ENCODE measurements at places on chromosomes 12 and 14. TPM values are rescaled to one million over a fixed set of nuclear protein-coding genes. Genes with fewer than 3 reads are reported as not detected.
A peak's percentile ranks its signal among the peaks of the same experiment; 100 is the strongest.

Gene PLEK2
- polyA plus RNA-seq = 0.51 TPM

Gene ABCC9
- 8.7 TPM for polyA plus RNA-seq

DNA sequence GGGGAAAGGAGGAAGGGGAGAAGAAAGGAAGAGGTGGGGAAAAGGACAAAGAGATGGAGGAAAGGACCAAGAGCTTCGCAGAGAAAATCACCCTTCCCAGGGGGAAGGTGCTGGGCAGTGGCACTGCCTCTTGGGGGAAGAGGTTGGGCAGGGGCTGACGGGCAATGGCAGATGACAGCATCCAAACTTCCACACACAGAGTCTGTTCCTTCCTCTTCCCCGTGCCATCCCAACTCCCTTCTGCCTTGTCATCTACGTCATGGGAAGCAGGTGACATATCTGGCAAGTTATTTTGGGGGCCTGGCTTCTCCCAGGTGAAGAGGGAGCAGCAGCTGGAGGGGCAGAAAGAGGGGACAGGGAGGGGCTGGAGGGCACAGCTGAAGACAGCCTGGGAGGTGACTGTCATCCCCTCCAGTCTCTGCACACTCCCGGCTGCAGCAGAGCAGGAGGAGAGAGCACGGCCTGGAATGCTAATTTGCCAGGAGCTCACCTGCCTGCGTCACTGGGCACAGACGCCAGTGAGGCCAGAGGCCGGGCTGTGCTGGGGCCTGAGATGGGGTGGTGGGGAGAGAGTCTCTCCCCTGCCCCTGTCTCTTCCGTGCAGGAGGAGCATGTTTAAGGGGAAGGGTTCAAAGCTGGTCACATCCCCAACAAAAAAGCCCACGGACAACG lies 43.9 kb upstream of the IQSEC3 start:
- no peak for DNase-seq

DNA sequence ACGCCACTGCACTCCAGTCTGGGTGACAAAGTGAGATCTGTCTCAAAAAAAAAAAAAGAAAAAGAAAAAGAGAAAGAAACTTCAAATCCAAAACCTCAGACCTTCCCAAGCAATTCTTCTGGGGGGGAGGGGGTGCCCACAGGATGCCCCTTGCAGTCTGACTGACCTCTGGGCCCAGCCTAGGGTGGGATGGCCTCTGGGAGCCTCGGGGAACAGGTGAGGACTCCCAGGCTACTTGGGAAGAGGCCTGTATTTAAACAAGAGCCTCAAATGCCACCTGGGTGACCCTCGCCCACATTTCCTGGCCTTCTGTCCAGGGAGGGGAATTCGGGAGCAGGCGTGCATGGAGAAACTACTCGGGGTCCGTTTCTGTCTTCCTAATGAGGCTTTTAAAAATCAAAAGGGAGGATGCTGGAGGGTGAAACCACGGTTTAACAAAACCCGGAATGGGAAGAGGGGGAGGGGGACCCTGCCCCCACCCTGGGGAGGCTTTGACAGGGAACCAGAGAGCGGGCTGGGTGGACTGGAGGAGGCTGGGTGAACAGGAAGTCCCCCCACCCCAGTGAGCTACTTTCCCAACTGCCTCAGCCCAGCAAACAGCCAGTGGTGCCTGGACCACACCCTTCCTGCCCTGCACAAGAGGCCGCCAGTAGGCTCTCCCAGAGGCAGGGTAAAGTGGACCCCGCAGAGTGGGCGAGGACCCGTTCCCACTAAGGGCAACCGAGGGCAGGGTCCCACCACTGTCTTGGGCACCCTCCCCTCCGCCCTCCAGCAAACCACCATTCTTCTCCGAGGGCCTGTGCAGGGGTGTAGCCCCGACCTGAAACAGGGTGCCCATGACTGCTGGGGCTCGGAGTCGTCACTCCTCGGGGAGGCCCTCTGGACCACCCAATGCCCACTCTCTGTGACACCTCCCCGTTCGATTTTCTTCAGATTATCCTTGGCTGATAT lies 1.5 kb upstream of the FBRSL1 start:
- peak; percentile 68 for DNase-seq

Gene ARF6
- 19.7 TPM for polyA plus RNA-seq

DNA sequence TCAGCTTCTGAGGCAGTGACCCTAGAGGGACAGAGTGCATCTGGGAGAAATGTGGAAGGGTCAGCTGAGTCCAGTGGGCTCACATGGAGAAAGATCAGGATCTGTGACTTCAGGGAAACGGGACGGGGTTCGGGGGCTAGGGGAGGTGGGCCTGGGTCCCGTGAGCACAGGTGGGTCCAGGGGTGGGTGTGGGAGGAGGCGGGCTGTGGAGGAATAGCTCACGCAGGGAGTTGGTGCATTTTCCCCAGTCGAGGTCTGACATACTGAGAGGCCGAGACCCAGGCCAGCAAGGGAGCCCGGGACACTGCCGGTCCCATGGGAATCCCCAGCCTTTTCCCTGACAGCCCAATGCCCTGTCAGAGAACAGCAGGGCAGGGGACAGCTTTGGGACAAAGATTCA lies 93.1 kb downstream of the TNFAIP2 start:
- no peak for DNase-seq

Gene TRHDE
- polyA plus RNA-seq = 0.10 TPM

Gene KLHL33
- polyA plus RNA-seq = 0.13 TPM

- DNase-seq = no peak
Measured at GRCh38 chr12:62844915-62845314, 90.0 kb downstream of the PPM1H start.

GRCh38 chr14:86505808-86506207 lies 975.9 kb downstream of the FLRT2 start:
- DNase-seq = no peak

Gene NELL2
- polyA plus RNA-seq = not detected

DNA sequence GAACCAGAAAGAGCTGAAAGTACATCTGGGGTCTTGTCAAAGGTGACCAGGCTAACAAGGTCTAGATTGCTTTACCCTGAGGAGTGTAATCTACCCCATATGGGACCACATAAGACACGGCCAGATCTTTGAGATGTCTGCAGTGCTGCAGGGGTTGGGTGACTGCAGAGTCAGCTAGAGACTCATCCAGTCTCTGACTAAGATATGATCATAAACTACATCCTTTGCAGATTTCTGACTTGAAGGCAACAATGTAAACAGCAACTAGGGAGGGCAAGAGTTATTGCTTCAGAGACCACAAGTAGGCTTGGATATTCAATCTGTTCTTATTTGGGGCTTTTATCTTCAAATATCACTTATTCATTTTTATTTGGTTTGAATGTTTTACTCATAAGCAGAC lies 1080.5 kb upstream of the FOXG1 start:
- no peak for DNase-seq

DNA sequence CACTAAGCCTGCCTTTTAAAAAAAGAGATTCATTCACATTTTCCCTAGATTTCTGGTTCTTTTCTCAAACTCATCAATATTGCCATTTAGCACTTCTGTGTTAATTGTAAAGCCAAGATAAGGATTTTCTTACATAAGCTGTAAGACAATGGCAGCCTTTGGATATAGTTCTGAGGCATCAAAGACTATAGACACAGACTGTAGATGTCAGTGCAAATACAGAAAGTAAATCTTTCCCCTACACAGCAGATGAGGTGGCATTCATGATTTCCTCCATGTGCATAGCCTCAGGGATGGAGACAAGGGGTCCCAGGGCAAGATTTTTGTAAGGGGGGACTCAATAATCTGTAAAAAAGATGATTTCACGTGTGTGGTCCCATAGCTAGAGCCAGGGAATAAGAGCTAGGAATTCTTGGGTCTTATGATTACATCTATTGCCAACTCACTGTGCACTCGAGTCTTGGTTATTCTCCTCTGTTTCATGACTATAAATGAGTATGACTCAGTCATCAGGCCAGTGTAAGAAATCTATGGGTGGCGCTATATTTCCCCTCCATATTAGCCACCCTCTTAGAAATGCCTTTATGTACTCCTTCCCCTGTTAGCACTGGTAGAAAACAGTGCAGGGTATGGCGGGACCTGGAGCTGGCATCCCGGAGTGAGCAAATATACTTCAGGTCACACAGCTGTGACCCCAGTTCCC lies 207.5 kb downstream of the EXOC5 start:
- no peak for DNase-seq

GRCh38 chr14:41392226-41392625 lies 214.4 kb upstream of the LRFN5 start:
- no peak for DNase-seq

- no peak for DNase-seq
Measured at GRCh38 chr14:68842298-68842697, 49.4 kb upstream of the ZFP36L1 start.

Gene GLS2
- polyA plus RNA-seq = 0.22 TPM

- DNase-seq = no peak
Measured at GRCh38 chr12:75974323-75975187, 57.0 kb downstream of the PHLDA1 start.

DNA sequence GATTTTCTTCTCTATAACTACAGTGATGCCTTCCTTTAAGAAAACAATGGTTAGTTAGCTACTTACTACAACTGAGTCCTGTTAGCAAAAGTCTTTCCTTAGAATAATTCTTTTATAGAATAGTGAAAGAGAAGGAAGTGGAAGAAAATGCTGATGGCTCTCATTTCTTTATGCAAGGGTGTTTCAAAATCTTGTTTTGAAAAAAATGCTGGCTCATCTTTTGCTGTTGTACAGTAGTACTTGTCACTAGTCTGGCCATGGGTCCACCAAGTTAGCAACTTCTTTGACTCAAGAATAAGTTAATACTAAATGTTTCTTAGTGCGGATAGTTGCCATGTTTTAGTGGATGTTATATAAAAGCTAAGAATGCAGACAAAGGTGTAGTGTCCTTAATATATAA lies 225.4 kb downstream of the PTPRO start:
- no peak for DNase-seq

- DNase-seq = no peak
Measured at GRCh38 chr14:105479431-105480158, 5.0 kb downstream of the CRIP2 start.

DNA sequence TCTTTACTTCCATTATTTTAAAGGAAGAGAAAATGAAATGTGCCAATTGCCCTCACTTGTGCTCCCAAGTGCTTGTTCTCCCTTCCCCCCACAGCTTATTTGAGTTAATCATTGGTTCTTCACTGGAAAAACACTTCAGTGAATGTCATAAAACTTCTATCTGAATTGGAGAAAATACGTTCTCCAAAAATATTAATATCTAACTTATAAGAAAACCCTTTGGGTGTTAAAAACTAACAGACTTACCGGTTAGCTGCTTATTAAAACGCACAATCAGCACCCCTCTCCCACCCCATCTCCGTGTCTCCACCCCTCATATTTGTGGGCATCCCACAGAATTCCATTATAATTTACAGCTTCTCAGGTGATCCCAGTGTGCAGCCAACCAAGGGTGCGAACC lies 31.7 kb downstream of the PLEKHA5 start:
- no peak for DNase-seq

DNA sequence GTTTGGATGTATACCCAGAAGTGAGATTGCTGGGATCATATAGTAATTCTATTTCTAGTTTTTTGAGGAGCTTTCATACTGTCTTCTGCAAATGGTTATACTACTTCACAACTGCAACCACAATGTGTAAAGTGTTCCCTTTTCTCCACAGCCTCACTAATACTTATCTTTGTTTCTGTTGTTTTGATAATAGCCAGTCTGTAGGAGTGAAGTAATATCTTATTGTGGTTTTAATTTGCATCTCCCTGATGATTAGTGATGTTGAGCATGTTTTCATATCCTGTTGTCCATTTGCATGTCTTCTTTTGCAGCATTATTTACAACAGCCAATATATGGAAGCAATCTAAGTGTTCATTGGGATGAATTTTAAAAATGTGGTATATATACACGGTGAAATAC lies 29.9 kb downstream of the GABARAPL1 start:
- no peak for DNase-seq

DNA sequence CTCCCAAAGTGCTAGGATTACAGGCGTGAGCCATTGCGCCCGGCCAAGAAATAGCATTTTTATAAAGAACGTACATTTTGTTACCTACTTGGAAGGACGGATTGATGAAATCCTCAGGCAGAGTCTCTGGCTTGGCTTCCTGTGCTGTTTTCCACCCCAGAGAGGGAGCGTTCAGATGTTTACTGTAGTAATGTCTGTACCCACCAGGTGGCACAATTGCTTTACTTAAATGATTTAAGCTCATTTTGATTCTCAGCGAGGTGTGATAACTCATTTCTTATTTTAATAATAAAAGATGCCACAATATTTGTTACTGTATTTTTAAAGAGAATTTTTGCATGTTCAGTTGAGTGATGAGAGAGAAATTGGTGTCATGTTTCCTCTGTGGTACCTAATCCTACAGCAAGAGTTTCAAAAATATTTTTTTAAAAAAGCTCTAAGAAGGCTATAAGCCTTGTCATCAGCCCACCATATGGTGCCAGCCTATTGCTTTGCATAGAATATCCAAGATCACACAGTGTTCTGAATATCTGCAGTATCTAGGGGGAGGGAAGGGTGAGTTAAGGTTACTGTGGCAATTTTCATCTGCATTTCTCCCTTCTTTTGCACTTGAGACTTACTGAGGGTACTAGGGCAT lies 82.6 kb upstream of the TRAF3 start:
- no peak for DNase-seq

Gene TAS2R42
- not detected for polyA plus RNA-seq

- DNase-seq = peak; percentile 12
Measured at GRCh38 chr14:89792489-89793366, 161.8 kb downstream of the EFCAB11 start.

- DNase-seq = no peak
Measured at GRCh38 chr12:131457331-131458047, 253.4 kb upstream of the SFSWAP start.

- no peak for DNase-seq
Measured at GRCh38 chr14:22658946-22659345, 14.8 kb upstream of the OR6J1 start.

- DNase-seq = no peak
Measured at GRCh38 chr12:109092497-109093021, 713 bp downstream of the ALKBH2 start.

DNA sequence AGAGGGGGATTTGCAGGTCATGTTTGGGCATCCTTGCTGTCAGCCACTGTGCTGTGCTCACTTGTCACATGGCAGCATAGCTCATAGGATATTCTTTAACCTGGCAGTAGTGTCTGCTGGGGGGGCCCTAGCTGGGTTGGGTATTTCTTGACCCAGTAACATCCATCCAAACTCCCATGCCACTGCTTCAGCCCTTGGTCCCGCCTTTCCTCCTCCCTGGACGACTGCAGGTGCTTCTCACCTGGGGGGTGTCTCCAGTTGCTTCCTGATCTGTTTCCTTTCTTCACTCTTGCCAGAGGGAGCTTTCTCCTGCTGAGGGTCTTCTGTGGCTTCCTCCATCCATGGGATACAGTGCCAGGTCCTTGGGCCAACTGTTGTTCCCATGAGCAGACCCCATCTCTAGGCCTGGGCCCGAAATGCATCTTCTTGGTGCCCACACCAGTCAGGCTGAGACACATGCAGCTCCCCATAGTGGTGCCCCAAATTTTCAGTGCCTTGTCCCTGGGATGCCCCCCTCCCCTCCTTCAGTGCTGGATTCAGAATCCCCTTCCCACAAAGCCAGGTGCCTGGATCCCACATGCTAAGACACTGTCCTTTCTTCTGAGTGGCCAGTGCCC lies 20.5 kb downstream of the C14orf132 start:
- no peak for DNase-seq

DNA sequence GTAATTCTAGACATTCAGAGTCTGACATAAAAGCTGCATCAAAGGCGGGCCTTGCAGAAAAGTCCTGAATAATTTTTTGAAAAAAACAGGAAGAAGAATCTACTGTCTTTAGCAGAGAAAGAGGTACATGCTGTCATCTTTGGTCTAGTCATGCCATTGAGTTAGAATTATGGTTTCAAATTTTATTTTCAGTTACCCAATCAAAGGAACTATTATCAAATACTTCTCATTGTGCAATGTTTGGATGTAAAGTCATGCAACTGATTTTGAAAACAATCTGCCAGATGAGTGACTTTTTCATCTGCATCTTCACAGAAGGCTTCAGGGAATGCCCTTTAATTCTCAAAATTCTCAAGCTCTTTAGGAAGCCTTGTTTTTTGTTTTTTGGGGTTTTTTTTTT lies 803.5 kb downstream of the FLRT2 start:
- no peak for DNase-seq

Gene RNF212B
- not detected for polyA plus RNA-seq

Data from heart right ventricle (tissue), 16 donors.